Hypothalamus (tissue), 51 donors: ENCODE measurements at places on chromosomes 5 and 9.
A peak's percentile ranks its signal among the peaks of the same experiment; 100 is the strongest.

- no peak for DNase-seq
Observed at GRCh38 chr9:20683351-20684034, 566 bp upstream of the FOCAD start.

DNA sequence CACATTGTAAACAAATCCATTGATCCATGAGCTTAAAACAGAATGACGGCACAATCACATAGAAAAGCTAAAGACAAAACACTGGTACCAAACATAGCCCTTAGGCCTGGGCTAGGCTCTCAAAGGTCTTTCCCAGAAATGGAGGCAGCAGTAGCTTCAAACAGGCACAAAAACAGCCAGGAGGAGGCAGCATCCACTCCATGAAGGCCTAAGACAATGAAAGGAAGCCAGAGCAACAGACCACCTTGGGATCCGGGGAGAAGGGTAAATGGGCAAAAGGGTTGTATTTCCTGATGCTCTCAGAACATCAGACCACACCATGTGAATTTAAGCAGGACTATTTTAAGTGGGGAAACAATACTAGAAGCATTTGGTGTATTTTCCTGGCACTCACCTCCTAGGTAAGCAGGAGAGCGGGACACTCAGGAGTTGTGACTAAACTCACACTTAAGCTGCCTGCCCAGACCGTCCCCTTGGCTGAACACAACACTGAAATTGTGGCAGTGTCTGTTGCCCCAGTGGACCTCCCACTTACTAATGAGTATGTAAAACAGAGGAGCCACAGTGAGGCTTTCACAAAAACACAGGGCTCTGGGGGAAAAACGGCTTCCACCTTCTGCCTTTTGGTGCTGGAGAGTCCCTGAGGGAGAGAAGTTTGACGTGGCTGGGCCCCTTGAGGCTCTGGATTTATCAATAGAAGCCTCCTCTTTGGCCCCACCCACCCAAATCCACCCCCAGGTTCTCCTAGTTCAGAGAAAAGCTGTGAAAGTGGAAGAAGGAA, 11.9 kb downstream of the GNPDA1 start:
- no peak for DNase-seq

- DNase-seq, result no peak
Observed at GRCh38 chr5:108634617-108635288, 112.9 kb upstream of the FER start.

DNA sequence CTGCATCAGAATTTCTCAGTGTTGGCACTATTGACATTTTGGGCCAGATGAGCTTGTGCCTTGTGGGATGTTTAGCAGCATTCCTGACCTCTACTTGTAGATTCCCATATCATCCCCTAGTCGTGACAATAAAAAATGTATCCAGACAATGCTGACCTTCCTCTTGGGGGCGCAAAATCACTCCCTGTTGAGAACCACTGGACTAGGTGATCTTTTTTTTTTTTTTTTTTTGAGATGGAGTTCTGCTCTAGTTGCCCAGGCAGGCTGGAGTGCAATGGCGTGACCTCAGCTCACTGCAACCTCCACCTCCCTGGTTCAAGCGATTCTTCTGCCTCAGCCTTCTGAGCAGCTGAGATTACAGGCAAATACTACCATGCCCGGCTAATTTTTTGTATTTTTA, 22.6 kb downstream of the STXBP1 start:
- DNase-seq, result no peak

DNA sequence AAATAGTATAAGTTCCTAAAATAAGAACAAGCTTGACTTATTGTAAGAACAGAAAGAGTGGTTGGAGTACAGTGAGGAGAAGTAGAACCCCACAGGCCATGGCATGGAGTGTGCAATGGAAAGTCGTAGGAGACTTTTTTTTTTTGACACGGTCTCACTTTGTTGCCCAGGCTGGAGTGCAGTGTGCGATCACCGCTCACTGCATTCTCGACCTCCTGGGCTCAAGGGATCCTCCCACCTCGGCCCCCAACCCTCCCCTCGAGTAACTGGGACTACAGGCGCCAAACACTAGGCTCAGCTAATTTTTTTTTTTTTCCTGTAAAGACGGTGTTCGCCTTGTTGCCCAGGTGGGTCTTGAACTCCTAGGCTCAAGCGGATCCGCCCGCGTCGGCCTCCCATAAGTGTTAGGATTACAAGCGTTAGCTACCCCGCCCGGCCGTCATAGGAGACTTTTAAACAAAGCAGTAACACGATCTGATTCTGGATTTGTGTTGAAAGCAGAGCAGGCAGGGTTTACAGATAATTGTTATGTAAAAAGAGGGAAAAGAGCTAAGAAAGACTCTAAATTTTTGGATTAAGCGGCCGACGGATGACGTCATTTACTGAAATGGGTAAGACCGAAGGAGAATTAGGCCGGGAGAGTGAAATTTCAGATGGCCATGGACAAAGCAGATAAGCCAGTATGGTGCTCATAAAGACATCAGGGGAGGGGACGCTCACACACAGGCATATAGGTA, 752 bp downstream of the TSTD2 start:
- DNase-seq, result no peak

GRCh38 chr5:1820926-1821325, 19.7 kb downstream of the NDUFS6 start:
- DNase-seq, result no peak

DNA sequence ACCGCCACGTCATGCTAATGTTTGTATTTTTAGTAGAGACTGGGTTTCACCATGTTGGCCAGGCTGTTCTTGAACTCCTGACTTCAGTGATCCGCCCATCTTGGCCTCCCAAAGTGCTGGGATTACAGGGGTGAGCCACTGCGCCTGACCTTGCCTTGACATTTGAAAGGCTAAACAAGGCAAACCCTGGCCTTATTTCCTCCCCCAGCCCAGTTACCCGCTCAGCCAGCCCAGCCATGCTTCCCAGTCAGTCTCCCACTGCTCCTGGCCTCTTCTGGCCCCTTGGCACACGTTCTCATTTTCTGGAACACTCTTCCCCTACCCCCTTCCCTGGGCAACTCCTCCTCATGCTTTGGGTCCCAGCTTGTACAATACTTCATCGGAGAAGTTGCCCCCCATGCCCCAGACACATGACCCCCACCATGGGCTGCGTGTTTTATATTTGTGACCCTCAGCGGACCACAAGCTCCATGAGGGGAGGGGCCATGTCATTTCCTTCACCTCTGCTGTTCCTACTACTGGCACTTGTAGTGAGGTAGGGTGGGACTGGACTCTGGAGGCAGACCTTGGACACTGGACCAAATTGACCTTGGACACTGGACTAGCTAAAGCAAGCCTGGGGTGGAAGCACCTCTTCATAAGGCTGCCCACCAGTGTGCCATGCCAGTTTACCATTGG, 94.4 kb upstream of the IER5L start:
- no peak for DNase-seq

DNA sequence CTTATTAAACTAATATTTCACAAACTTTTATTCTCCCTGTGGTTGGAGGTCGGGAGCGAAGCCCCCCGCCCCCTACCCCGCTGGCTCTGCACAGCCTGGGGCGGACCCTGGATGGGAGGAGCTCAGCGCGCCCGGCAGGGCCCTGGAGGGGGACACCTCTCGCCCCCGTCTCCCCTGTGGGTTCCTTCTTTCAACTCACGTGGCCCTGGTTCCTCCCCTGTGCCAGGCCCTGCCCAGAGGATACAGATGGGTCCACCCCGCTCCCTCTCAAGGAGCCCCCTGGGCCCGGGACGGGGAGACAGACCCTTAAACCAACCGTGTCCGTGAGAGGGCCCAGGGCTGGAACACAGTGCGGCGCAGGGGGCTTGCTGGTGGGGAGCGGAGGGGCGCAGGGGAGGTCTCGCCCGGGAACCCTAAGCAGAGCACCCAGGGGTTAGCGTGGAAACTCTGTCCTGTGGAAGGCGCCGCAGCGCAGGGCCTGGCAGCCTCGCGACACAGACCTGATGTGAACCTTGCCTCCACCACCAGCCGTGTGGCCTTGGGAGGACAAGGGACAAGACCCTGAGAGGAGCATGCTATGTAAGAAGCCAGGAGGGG, 103.7 kb upstream of the MVB12B start:
- DNase-seq, result no peak

DNA sequence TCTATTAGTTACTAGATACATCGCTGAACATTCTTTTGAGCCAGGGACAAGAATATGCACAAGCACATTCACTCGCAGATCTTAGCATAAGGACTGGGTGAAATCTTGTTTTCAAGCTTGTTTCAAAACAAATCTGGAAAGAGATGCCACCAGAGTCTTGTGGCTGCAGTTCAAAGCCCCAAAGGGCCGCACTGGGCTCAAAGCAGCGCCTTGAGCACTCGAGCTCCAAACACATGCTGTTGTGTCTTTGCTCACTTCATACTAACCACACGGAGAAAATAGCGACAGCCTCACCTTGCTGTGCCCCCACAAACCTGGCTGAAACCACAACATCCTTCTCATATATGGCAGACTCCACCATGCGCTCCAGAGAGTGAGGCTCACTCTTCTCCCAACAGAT, 34.2 kb upstream of the IL7R start:
- DNase-seq, result no peak

GRCh38 chr5:111379391-111379816, 132.9 kb downstream of the STARD4 start:
- DNase-seq, result no peak

- no peak for DNase-seq
Observed at GRCh38 chr5:158133369-158133768, 274.4 kb upstream of the CLINT1 start.

DNA sequence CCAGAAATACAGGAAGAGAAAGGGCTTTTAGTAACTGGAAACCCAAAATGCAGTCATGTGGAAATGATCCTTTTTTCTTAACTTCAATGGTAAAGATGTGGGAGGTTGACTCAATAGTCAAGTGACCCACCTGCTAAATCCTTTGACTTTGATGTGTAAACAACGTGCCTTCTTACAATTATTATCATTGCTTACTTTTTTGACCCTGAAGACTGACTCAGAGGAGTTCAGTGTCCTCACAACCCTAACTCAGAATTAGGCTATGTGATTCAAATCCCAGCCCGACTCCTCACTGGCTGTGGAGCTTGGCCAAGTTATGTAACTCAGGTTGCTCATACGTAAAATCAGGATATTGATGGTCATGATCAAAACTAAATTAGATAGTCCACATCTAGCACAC, 27.9 kb downstream of the ANXA1 start:
- no peak for DNase-seq

- DNase-seq, result no peak
Observed at GRCh38 chr9:130854835-130855234, 19.8 kb downstream of the ABL1 start.

DNA sequence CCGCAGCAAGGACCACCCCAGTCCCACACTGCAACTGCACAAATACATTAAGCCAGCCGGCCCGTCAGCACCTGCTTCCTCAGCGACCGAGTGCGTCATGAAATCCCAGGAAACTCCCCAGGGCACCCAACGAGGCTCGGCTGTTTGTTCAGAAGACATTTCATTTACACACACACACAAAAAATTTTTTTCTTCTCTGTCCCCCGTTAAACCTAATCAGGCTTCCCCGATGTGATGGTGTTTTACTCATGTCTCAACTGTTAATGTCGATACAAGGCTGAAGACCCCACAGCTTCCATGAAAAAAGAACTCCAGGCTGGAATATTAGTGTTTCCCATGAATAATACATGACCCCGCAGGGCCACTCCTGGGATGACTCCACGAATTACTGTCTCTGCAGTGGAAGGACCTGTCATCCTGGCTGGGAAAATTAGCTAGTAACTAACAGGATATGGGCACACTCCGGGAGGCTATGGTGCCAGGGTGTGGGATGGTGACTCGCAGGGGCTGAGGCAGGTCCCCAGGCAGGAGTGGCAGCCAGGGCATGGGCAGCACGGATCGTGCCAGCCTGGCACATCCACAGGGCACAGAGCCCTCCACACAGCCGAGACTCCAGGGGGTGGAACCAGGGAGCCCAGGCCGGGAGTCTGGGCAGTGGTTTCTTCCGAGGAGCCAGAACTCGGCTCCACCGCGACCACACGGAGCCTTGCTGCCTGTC, 102.4 kb downstream of the VAV2 start:
- no peak for DNase-seq

- DNase-seq, result no peak
Observed at GRCh38 chr5:9468060-9468388, 77.9 kb downstream of the SEMA5A start.

DNA sequence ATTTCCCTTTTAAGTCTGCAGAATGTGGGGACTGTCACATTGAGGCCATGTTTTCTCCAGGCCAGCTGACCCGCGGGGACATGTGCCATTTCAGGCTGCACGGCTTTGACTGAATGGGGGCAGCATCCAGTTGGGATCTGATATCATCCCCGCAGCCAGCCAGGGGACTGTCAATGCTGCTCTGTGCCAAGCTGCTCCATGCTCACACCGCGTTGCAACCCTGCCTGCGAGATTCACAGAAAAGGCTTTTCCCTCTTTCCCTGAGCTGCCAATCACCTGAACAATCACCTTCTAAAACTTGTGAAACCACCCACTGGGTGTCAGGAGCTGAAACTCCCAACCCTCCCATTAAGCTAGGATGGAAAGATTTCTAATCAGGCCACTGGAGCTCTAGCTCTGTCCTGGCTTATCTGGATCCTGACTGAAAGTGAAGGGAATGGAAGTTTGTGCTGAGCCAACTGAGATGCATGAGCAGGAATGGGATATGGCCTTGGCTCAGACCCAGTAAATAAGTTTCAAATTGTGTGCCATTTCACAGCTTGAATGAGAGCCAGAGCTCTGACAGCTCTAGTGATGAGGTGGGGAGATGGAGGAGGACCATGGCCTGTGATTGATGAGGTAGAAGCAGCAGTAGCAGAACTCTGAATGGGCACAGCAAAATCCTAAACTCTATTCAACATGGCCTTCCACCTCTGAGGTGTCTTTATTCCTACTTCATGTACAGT, 34.5 kb upstream of the ZNF366 start:
- DNase-seq, result peak; percentile 9

DNA sequence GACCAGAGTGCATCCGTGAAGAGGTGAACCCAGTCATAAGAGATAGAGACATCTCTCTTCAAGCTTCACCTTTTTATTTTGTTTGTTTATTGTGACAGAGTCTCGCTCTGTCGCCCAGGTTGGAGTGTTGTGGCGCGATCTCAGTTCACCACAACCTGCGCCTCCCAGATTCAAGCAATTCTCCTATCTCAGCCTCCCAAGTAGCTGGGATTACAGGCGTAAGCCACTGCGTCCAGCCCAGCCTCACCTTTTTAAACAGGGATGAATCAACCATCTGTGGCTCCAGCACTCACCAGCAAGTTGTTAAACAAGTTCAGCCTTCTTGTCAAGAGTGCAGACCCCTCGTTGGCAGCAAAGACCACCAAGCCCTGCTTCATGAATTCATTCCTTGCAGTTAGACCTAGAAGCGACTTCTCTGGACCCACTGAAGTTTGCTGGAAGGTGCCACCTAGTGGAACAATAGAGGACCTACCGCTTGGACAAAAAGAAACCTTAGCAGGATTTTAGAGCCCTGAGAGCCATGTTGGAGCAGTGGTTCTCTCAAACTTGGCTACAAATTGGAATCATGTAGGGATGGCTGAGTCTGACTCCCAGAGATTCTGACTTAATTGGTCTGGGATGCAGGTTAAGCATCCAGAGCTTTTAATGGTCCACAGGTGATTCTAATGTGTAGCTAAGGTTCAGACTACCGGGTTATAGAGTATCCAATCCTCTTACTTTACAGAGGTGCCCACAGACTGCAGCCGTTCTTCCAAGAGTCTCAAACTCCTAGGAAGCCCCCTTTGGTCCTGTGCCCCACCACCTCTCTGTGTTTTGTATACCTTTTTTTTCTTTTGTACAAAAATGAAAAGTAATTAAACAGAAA, 10.5 kb upstream of the GALNT10 start:
- DNase-seq, result no peak

GRCh38 chr5:91245074-91245452, 138.1 kb downstream of the ARRDC3 start:
- no peak for DNase-seq

- no peak for DNase-seq
Observed at GRCh38 chr5:149988126-149988525, 12.3 kb downstream of the TIGD6 start.
